Activated naive CD4-positive, alpha-beta T cell (primary cell): ENCODE measurements at places on chromosomes 7 and 10.
A peak's percentile ranks its signal among the peaks of the same experiment; 100 is the strongest.

GRCh38 chr10:34449836-34450235 lies 365.3 kb downstream of the PARD3 start:
- DNase-seq = no peak

DNA sequence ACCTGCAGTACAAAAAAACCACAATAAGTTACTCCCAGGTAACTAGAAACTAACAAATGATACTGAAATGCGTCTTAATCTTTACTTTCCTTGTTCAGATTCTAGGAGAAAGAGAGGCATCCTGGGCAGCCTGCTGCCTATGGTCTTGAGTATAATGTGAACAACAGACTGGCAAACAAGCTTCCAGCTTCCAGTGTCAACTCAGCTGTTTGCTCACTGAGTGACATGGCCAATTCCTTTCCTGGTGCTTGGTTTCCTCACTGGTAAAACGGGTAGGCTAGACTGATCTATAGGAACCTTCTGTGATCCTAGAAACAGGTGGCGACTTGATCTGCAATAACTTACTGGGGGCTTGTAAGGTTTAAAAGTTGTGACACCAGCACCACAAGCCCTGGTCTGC lies 10.1 kb downstream of the POLR3A start:
- DNase-seq = no peak

DNA sequence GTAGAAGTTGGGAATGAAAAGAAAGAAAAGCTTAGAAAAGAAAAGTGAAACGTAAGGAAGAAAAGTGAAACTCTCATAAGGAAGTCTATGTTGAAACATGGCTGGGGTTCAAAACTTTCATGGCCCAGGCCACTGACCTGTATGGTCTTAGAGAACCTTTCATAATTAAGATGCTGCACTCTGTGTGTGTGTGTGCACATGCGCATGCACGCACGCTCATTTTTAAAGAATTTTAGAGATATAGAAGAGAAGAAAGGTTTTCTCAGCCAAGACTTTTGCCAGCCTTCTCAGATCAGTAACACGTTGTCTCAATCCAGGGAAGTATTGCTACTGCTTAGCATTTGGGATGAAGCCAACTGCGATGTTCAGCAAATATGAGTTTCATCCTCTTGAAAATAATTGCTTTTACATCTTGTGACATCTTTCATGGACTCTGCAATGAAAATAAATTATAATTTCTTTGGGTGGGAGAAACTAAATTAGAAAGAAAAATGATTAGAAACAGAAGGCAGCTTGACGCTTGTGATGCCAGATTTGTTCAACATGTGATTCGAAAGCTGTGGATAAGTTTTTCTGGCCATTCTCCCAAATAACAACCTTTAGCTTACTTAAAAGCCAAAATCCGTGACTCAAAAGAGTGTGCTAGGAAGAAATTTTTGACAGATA lies 16.2 kb upstream of the SLC26A4 start:
- DNase-seq = no peak

DNA sequence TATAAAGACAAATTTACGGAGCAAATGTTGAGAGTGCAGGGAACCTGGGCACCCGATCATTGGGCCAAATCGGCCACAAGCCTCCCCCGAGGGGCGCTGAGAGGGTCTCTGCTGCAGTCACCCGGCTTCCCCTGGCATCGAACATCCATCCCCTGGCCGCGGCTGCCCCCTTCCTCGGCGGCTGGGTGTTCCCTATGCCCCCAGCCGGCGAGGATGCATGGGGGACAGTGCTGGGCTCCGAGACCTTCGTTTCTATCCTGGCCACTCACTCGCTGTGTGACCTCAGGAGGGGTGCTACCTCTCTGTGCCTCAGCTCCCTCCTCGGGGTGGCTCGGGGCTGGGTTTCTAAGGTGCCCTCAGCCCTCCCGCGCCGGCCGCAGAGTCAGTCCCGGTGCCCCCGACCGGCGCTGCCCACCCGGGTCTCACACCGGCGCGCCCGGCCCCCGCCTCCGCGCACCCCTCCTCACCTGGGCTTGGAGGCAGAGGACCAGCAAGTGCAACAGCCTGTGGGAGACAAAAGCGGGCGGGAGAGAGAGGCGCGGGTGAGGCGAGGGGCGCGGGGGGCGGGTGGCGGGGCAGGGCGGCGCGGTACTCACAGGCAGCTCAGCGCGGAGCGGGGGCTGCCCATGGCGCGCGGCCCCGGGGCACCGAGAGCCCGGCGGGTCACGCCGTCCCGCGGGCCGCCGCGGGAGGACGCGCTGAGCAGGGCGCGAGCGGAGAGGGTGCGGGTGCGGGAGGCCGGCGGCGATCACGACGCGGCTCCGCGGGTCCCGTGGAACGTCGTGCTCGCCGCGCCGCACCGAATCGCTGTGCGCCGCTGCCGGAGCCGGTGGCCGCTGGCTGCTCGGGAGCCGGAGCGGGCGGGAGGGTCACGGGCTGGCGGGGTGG lies at the start of gene FGF8:
Gene FGF8, minus strand, starts transcription at position 842 of the 888 bp plus-strand sequence. Its CDS starts 214 bp downstream, at position 628.
- DNase-seq = no peak

DNA sequence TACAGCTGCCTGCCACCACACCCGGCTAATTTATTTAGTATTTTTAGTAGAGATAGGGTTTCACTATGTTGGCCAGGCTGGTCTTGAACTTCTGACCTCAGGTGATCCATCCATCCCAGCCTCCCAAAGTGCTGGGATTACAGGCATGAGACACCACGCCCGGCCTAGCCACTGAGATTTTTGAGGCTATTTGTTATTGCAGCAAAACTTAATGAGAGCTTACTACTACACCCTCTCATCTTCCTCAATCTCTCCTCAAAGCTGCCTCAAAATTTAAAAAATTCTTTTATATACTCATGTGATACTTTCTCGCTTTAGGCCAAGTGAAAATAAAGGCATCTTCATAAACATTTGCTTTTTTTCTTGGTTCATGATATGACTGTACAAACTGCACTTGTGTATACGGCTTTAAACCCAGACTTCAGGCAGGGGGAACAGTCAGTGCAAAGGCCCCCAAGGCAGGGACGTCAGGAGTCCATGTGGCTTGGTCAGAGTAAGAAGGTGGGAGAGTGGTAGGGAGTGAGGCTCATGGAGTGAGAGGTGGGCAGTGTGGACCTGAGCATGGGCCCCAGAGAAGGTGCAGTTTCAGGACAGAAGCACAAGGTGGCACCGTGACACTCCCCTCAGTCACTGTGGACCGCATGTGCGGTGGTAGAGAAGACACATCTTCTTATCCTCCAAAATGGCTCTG lies 55.5 kb downstream of the SYPL1 start:
- peak; percentile 42 for DNase-seq

DNA sequence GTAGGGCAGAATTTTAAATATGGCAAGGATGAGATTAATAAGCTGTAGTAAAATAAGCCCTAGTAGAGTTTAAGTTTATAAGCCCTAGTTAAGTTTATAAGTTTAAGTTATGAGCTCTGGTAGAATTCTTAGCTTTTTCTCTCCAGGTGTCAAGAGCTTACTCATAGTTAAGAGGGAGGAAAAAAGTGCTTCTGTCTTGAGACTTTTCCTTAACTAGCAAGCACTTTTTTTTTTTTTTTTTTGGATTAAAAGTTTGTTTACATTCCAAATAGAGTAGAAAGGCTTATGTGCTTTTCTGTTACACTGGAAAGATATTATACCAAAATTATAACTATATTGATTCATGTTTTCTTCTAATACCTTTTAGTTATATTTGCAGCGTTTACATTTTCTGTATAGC lies 25.5 kb upstream of the MPP7 start:
- DNase-seq = no peak

DNA sequence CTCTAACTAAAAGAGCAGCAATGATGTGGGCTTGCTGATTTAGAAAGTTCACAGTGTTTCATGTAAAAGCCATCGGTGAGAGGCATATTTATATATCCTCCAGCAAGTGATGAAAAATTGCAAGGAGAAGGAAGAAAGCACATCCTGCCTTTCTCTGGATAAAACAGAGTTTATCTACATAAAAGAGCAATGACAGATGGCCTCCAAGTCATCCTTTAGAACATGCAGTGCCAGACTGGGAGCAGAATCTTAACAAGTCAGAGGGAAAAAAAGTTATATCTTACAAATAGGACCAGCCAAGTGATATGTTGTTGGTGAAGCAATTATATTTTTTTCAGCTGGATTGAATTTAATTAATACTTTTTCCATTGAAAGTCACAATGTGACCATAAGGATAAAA lies 253.8 kb upstream of the MGMT start:
- DNase-seq = no peak

GRCh38 chr7:133633055-133633454 lies 380.2 kb downstream of the EXOC4 start:
- DNase-seq = no peak

DNA sequence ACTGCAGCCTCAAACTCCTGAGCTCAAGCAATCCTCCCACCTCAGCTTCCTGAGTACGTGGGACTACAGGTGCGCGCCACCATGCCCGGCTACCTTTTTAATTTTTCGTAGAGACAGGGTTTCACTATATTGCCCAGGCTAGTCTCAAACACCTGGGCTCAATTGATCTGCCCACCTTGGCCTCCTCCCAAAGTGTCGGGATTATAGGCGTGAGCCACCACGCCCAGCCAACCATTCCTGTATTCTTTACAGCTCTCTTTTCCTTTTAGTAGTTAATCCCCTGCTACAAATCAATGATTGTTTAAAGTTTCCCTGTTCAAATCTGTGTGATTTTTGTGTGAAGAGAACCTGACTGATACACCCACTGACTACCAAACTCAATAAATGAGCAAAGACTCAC lies 75.4 kb upstream of the SVIL start:
- no peak for DNase-seq

DNA sequence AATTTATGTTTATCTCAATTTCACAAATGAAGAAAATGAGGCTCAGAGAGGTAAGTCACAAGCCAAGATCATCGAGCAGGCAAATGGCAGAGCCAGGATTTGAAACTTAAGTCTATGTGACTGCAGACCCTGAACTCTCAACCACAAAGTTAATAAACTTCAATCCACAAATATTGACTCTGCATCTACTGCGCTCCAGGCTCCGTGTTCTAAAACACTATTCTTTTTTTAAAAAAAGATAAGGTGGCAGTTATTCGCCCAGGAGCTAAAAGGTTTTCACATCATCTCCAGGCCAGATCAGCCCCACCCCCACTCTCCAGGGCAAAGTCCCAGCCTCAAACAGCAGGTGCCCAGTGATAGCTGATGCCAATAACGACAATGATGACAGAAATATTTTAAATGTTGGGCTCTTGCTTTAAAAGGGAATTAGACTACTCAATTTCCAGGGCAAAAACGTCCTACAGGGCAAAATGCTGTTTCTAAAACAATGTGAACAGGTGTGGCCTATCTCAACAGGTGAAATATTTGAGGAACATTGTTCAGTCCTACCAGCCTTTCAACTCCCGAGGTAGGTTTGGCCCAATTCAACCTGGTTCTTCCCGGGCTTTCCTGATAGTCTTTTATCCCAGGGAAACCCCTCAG lies 85.2 kb downstream of the SORBS1 start:
- no peak for DNase-seq

GRCh38 chr7:131203291-131203976 lies 124.2 kb upstream of the MKLN1 start:
- no peak for DNase-seq

GRCh38 chr7:46881507-46882127 lies 700.3 kb downstream of the TNS3 start:
- no peak for DNase-seq

DNA sequence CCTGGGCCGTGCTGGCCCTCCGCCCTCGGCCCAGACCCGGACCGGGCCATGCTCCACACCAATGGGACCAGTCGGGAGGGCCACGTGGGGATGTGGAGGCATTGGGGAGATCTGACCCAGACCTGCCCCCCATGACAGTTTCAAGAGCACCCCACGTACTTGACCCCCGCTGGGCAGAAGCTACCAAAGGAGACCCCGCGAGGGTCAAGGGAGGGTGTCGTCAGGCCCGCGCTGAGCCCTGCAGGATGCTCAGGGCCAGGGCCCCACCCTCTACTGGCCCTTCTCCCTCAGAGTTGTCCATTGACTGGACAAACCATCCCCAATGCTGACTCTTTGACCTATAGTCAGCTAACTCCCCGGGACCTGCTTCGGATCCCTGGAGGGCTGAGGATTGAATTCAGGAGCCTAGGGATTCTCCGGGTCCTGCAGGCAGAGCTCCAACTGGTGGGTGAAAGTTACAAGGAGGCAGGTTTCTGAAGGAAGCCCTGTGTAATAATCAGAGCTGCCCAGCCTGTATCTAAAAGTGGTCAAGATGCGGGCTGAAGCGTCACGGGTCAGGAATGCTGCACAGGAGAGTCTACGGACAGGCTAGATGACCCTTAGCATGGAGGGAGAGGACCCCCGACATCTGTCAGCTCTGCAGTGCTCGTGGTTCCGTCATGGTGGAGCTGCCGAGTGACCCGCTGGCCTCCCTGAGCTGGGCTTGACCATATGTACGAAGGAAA lies 498 bp upstream of the CALHM2 start:
- DNase-seq = no peak

DNA sequence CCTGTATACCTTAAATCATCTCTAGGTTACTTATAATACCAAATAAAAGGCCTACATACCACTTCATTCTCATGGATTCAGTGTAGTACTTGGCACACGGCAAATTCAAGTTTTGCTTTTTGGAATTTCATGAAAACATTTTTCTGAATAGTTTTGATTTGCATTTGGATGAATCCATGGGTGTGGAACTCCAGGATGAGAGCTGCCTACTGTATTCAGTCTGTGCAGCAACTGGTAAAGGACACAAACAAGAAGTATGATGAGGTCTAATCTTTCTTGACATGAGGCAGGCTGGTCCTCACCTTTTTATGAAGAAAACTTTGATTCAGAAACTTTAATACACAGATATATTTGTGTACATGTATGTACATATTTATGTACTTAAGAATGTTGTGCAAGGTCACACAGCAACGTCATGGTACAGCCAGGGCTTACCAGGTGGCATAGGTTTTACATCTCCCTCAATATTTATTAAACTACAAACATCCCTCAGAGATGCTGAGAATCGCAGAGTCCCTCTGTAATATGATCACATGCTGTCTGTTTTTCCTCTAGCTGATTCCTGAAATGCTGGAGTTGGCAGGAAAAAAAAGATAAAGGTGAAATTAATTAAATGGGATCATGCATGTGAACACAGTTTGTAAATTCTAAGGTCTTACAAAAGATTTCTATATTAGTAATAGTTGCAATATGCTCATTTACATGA lies 239.6 kb downstream of the PRKG1 start:
- no peak for DNase-seq

- no peak for DNase-seq
Measured at GRCh38 chr10:62248465-62248864, 20.2 kb downstream of the RTKN2 start.

- no peak for DNase-seq
Measured at GRCh38 chr10:72930276-72930675, 24.3 kb downstream of the PLA2G12B start.

DNA sequence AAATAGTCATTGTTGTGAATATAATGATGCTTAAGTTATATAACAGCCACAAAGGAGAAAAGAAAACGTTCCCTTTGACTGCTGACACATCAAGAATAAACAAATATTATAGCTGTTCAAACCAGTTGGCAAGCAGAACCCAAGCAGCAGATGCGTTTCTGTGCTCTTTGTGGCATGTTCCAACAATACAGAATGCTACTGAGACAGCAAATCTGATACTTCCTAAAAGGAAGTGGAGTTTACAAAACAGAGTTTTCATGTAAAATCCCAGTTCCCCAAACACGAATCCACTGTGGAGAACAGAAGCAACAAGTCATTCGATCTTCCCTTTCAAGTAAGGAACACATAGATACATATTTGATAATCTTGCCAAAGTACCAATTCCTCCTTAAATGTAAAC lies 170.9 kb upstream of the ASAH2 start:
- no peak for DNase-seq
